ENCODE measurements at places on chromosomes 16 and 17. TPM values are rescaled to one million over a fixed set of nuclear protein-coding genes. Genes with fewer than 3 reads are reported as not detected.

Gene GJC1
- total RNA-seq, result 15.8 TPM

Gene RSKR
- total RNA-seq, result 3.3 TPM

Gene TBC1D3I
- total RNA-seq, result not detected

Gene ZSCAN10
- total RNA-seq, result not detected

Gene UTP18
- 57.5 TPM for total RNA-seq

Gene CSH2
- not detected for total RNA-seq

Gene METTL2A
- 22.3 TPM for total RNA-seq

Gene HOXB1
- total RNA-seq, result not detected

Gene RNF43
- total RNA-seq, result 0.28 TPM

Gene MXRA7
- total RNA-seq, result 267 TPM

All from regular cardiac myocyte (primary cell).